ENCODE measurements at places on chromosomes 11 and 22.

GRCh38 chr11:121790430-121790829 lies 325.6 kb downstream of the BLID start:
- no peak for DNase-seq

- DNase-seq = no peak
Measured at GRCh38 chr22:47794851-47795250, 1032.4 kb downstream of the TBC1D22A start.

DNA sequence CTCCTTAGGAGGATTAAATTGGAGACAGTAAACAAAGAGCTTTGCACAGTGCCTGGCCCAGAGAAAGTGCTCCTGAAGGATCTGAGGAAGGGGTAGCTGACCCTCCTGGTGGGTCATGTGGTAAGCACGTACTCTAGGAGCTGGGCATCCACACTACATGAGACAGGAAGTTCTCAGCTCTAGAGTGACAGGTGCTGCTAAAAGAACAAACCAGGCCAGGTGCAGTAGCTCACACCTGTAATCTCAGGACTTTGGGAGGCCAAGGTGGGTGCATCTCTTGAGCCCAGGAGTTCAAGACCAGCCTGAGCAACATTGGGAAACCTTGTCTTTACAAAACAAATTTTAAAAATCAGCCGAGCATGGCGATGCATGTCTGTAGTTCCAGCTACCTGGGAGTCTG lies 13.1 kb downstream of the SLC43A1 start:
- DNase-seq = no peak

DNA sequence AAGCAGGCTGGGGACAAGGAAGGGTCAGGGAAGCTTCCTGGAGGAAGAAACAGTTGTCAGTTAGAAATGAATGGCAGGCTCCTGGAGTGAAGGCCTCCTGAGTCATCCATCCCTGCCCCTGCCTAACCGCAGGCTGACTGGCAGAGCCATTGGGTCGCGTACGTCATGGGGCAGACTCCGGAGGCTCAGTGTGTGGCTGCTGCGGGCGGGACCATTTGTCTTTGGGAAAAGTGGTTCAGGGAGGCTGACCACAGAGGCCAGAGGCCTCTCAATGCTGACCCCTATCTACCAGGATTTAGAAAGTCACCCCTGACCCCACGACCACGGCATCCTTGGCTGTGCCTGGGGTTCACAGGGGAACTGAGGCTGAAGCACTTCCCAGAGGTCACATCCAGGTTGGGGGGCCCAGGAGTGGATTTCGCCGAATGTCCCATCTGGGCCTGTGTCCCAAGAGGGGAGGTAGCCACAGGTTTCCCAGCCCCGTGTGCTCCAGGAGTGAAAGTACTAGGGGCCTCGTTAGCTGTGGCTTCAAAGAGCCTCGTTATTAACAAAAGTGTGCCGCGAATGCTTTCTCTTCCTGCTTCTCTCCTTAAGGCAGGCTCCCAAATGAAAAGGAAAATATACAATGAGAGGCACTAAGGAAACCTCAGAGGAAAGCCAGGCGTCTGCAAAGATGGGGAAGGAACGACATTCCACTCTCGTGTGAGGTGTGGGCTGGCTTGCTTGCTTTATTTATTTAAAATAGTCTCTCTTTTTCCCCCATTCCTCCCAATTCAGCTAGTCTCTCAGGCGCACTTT lies 58.9 kb downstream of the FLRT1 start:
- DNase-seq = no peak

GRCh38 chr22:40116496-40117200 lies 61.1 kb upstream of the TNRC6B start:
- DNase-seq = no peak

GRCh38 chr11:83477772-83478171 lies 191.6 kb upstream of the CCDC90B start:
- no peak for DNase-seq

- DNase-seq = no peak
Measured at GRCh38 chr11:104610635-104611034, 287.6 kb downstream of the CASP12 start.

- no peak for DNase-seq
Measured at GRCh38 chr11:64745189-64745520, 1.2 kb upstream of the RASGRP2 start.

DNA sequence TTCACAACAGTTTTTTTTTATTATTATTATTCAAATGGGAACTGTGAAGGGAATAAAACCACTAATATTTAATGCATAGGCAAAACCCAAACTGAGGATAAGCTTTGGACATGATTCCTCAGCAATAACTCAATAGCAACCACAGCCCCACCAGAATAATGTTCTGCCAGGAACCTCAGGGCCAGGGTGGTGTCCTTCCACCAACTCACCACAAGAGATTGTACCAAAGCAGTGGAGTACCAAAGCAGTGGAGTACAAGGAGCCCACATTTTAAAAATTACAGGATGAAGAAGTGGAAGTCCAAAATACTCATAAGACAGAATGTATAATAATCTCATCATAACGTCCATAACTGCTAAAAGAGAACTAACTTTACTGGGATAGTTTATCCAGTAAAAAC lies 32.5 kb upstream of the FZD4 start:
- DNase-seq = no peak

All from stimulated activated CD8-positive, alpha-beta memory T cell treated with anti-CD3 and anti-CD28 coated beads, Interleukin-7, amount 100 ng/mL, for 24 hours (primary cell).